ENCODE measurements at places on chromosomes 16 and 17. TPM values are rescaled to one million over a fixed set of nuclear protein-coding genes. Genes with fewer than 3 reads are reported as not detected.

DNA sequence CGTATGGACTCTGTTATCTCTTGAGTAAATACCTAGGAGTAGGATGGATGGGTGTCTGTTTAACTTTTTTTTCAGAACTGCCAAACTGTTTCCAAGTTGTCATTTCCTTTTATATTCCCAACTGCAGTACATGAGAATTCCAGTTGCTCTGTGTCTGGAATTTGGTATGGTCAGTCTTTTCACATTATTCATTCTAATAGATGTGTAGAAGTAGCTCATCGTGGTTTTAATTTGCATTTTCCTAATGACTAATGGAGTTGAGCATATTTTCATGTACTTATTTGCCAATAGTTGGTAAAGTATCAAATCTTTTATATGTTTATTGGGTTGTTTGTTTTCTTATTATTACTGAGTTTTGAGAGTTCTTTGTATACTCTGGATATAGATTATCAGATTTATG is 27.0 kb downstream of the MRTFB start:
- DNase-seq, result no peak

GRCh38 chr16:72898216-72898825 is 149.6 kb downstream of the ZFHX3 start:
- DNase-seq, result no peak

- DNase-seq, result no peak
Measured at GRCh38 chr17:15249487-15249886, 15.6 kb downstream of the PMP22 start.

MMP2 gene
- total RNA-seq, result not detected

- no peak for DNase-seq
Measured at GRCh38 chr17:44209786-44210341, 9.6 kb downstream of the UBTF start.

CRYM gene
- 0.94 TPM for total RNA-seq

FBXW10 gene
- not detected for total RNA-seq

- DNase-seq, result no peak
Measured at GRCh38 chr16:12362482-12363458, 386.2 kb downstream of the SNX29 start.

DNA sequence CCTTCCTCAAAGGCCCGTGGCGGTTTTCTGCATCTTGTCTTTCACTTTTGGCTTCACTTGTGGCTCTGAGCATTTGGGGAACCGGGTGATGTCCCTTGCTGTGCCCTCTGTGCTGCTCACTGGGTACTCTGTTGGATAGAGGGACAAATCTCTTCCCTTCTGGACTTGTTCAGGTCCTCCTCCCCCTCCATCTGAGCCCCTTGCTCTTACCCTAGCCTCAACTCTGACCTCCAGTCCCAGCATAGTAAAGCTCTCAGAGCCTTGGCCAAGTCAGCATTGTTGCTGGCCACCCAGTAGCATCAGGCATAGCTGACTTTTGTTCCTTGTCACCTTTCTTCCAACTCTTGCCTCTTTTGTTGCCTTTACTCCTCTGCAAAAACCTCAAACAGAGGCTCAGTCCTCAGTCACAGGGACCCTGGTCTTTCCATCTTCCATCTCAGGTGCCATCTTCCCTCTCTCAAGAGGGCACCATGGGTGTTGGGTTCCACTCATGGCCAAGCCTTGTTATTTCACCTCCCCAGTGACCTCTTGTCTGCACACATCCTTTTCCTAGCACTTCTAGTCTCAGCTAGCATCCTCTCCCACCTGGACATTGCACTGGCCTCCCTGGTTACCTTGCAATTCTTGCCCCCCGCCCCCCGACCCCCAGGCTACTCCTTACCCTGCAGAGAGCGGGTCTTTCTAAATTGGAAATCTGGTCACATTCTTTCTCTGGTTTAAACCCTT is 393 bp upstream of the PSMB10 start:
- peak; percentile 61 for DNase-seq

- no peak for DNase-seq
Measured at GRCh38 chr17:10807704-10808128, 3.8 kb upstream of the TMEM238L start.

- no peak for DNase-seq
Measured at GRCh38 chr16:66662445-66663194, 33.9 kb downstream of the CMTM4 start.

DNA sequence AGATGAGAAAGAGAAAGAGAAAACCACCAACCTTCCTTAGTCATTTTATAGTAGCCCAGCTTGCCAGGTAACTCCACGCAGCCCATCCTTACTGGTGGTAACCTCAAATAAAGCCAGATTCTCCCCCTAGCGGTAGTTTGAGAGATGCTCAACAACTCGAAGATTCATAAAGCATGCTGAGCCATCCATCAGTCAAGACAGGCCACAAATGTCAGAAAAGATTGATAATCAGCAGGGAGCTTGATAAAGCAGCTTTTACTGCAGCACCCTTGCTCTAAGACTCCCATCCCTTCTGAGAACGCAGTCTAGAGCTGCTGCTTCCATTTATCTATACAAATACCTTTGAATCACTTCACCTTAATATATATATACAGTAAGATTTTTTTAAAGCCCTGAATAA is 451.5 kb upstream of the HSBP1 start:
- DNase-seq, result no peak

OR1D2 gene
- not detected for total RNA-seq

CACNG3 gene
- total RNA-seq, result not detected

GRCh38 chr16:63816276-63816675 is 1305.6 kb downstream of the CDH11 start:
- no peak for DNase-seq

- peak; percentile 48 for DNase-seq
Measured at GRCh38 chr17:50169121-50169764, 3.4 kb downstream of the SGCA start.

DNA sequence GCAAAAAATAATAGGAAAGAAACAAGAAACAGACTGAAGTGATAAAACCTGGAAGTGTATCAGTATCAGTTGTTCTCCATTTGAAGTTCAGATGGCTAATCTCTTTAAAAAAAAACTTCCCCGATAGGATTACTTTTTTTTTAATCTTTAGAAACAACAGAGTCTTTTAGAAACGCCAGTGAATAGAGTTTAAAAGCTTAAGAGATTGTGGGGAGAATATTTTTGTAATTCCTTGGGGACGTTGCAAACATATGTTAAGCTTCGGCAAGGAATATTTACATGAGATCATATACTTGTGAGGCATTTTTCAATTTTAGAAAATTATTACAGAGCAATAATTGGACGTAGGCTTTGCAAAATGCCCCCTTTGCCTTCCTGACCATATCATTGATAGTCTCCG is 13.2 kb downstream of the MAF start:
- no peak for DNase-seq

- no peak for DNase-seq
Measured at GRCh38 chr16:77063676-77064016, 127.3 kb upstream of the MON1B start.

DNA sequence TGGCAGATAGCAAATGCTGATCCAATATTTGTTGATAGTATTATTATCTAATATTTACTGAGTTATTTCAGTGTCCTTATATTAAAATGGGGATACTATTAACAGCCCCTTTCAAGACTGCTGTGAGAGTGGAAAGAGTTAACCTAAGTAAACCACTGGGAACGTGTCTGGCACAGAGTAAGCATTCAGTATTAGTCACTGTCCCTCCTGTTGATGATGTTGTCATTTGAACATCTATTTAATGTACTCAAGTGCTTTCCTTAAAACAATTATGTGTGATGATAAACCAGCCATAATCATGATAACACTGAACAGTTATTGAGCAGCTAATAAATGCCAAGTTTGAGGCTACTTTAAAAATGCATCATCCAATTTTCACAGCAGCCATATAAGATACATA is 135.7 kb upstream of the XYLT1 start:
- DNase-seq, result no peak

- DNase-seq, result no peak
Measured at GRCh38 chr17:21375162-21375560, 996 bp upstream of the KCNJ12 start.

- DNase-seq, result no peak
Measured at GRCh38 chr17:44575403-44575802, 18.1 kb downstream of the FZD2 start.

GRCh38 chr16:15919331-15919730 is 30.1 kb upstream of the ABCC1 start:
- DNase-seq, result no peak

GRCh38 chr17:62307196-62307595 is 73.2 kb upstream of the EFCAB3 start:
- no peak for DNase-seq

DNA sequence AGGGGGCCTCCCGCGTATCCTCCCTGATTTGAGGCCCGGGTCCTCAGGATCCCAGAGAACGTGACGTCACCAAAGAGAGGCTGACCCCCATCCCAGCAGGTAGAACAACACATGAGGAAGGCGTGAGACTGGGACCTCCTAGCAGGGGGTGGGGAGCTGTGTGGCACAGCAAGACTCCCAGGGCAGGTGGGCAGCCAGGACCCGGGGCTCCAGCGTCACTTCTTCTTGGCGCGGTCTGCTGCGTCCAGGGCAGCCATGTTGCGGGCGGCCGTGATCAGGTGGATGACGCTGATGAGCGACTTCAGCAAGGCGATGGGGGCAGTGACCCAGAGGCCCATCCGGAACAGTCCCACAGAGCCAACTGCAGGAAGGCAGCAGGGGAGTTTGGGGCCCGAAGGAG is 4.1 kb downstream of the CDIPT start:
- no peak for DNase-seq

DNA sequence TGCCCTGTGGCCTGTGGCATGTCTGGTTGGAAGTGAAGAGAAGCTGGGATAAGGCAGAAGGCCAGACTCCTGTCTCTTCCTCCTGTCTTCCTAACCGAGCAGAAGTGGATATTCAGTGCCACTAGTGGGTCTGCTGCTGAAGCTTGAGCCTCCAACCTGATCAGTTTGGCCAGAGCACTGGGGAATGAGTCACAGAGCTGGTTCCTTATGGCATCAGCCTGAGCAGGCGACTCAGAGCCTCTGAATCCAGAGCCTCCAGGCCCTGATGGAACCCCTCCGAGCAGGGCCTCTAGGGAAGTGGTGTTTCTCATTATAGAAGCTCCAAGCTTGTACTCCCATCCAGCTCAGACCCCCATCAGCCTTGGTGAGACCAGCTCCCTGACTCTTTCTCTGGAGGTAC is 2.0 kb downstream of the WSCD1 start:
- no peak for DNase-seq

KRT20 gene
- total RNA-seq, result not detected

DNA sequence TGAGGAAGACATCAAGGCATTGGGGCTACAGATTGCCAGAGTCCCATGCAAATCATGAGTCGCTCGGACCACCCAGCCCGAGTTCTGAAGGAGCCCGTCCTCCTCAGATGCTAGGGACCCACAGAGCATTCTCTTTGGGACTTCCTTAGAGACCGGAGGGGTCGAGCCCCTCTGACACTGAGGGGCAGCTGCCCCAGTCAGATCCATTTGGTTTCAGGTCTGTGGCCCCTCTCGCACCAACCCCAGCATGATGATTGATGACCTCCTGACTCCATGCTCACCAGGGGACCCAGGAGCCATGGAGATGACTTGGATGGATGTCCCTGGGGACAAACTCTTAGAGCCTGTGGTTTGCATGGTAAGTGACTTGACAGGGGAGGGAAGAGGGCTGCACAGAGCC is 8.0 kb downstream of the PDF start:
- no peak for DNase-seq

DNA sequence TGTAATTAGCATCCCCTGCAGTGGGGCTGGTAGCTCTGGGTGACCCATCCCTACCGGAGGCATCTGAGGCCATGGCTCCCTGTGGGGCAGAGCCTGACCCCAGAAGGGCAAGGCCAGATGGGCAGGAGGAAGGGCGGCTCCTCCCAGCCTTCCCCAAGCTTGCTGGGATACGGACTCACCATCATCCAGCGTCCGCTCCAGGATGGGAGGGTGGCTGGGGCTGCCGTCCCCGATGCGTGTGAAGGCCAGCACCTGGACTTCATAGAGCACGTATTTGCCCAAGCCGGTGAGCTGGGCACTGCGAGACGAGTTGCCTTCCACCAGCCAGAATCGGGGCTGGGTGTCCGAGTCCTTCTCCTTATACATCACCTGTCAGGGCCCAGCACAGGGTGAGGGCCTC is 81.6 kb upstream of the CDC42EP4 start:
- DNase-seq, result no peak

FADS6 gene
- total RNA-seq, result not detected

DNA sequence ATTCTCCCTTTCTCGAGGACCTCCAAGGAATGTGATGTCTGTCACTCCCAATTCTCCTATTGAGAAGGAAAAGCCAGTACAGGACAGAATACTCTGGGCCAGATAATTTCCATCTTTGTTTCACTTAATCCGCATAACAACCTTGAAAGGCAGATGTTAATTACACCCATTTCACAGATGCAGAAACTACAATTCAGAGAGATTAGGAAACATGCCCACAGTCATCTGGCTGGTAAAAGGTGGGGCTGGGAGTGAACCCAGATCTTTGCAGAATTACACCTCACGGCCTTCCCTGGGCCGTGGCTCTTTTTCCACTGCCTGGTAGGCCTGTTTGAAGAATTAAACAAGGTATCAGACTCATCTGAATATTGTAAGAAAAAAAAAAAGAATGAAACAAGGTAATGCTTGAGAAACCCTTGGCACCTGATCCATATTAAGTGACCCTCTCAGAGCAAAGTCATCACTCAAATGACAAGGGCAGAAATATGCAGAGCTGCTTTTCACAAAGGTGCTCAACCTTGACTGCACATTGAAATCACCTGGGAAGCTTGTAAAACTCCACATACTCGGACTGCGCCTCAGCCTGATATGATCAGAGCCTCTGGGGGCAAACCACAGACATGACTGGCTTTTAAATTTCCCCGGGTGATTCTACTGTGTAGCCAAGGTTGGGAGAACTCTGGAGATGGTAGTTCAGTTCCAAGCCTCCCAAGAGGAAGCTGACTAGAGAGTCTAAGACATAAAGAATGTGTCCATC is 16.6 kb upstream of the G6PC1 start:
- no peak for DNase-seq

DNA sequence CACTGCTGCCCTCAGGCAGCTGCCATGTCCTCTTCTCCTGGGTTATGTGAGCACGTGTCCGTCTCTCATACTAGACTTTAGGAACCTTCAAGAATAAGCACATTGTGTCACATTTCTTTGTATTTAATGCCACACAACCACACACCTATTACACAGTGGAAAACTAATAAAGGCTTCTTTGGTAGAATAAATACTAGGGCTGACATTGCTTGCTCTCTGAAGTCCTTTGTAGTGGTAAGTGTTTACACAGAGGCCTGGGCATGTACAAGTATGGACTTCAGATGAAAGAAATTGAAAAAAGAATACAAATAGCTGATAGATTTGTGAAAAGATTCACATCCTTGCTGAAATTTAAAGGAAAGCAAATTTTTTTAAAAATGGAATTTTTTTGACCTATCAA is 188.1 kb upstream of the CCL2 start:
- DNase-seq, result no peak

C16orf46 gene
- total RNA-seq, result 0.37 TPM

DNA sequence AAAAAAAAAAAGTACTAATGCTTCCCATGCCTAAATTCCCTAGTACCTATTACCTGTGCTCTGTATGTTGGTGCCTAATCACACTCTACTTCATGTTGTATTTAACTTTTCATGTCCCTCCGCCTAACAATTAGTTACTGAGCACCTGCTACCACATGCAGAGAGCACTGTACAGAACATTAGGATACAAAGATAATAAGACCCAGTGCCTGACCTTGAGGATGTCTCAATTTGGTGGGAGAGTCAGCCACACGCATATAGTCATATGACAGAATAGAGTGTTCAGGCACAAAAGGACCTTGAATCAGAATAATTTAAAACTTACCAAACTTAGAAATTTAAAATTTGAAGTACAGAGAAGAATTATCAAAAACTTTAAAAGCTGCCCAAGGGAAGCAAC is 42.1 kb downstream of the USP31 start:
- DNase-seq, result no peak

GRCh38 chr17:66717641-66718058 is 117.3 kb upstream of the CACNG5 start:
- DNase-seq, result no peak

PKMYT1 gene
- total RNA-seq, result not detected

COL1A1 gene
- 16.6 TPM for total RNA-seq
